ENCODE measurements at places on chromosomes 2 and 18. TPM values are rescaled to one million over a fixed set of nuclear protein-coding genes. Genes with fewer than 3 reads are reported as not detected.

ZC3H8 gene
- total RNA-seq, result 17.3 TPM

CRYBA2 gene
- total RNA-seq, result not detected

NYAP2 gene
- not detected for total RNA-seq

IKZF2 gene
- 0.72 TPM for total RNA-seq

GALNT3 gene
- total RNA-seq, result not detected

THSD7B gene
- not detected for total RNA-seq

NIFK gene
- 60.4 TPM for total RNA-seq

SMYD1 gene
- not detected for total RNA-seq

ABCB6 gene
- 28.4 TPM for total RNA-seq

ANKRD62 gene
- not detected for total RNA-seq

CNRIP1 gene
- total RNA-seq, result 3.2 TPM

HNRNPLL gene
- 25.0 TPM for total RNA-seq

C2orf78 gene
- not detected for total RNA-seq

GPR35 gene
- total RNA-seq, result 0.98 TPM

DSC1 gene
- not detected for total RNA-seq

ICOS gene
- not detected for total RNA-seq

MC5R gene
- total RNA-seq, result not detected

SCN7A gene
- not detected for total RNA-seq

APLF gene
- 0.59 TPM for total RNA-seq

CRYGD gene
- not detected for total RNA-seq

LHCGR gene
- not detected for total RNA-seq

NDUFAF7 gene
- total RNA-seq, result 15.6 TPM

AQP12B gene
- not detected for total RNA-seq

HOXD3 gene
- total RNA-seq, result 0.14 TPM

IL37 gene
- not detected for total RNA-seq

LRRFIP1 gene
- 98.2 TPM for total RNA-seq

RUFY4 gene
- total RNA-seq, result not detected

GPATCH11 gene
- total RNA-seq, result 10.8 TPM

REG3A gene
- not detected for total RNA-seq

SGPP2 gene
- total RNA-seq, result 0.33 TPM

ASXL3 gene
- not detected for total RNA-seq

SEMA4C gene
- total RNA-seq, result 18.5 TPM

ALLC gene
- not detected for total RNA-seq

IL1F10 gene
- total RNA-seq, result not detected

SATB2 gene
- 3.7 TPM for total RNA-seq

IL36RN gene
- 0.59 TPM for total RNA-seq

CFAP210 gene
- 0.37 TPM for total RNA-seq

ANXA4 gene
- 349 TPM for total RNA-seq

ICA1L gene
- 2.1 TPM for total RNA-seq

CCDC121 gene
- 2.4 TPM for total RNA-seq

FNDC4 gene
- total RNA-seq, result 3.9 TPM

RABL2A gene
- 9.7 TPM for total RNA-seq

Data from A549 treated with RU486 at 1 μM for 4 hours (cell line).